ENCODE measurements at places on chromosomes 2 and 18.

DNA sequence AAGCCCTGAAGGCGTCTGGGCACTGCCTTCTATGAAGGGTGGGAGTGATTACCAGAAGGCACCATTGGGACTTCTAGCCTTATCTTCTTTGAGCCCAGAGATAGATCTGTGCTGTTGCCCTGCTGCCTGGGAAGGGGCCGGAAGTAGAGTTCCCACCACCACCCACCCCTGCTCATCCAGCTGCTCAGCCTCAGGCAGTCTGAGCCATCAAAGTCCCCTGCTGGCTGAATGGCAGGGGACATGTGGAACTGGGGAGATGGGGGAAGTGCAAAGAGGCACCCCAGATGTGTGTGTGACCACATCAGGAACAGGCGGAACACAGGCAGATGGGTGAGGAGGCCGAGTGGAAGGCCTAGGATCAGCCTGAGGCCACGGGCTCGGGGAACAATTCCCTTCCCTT, 3.3 kb upstream of the WNT10A start:
- no peak for DNase-seq

DNA sequence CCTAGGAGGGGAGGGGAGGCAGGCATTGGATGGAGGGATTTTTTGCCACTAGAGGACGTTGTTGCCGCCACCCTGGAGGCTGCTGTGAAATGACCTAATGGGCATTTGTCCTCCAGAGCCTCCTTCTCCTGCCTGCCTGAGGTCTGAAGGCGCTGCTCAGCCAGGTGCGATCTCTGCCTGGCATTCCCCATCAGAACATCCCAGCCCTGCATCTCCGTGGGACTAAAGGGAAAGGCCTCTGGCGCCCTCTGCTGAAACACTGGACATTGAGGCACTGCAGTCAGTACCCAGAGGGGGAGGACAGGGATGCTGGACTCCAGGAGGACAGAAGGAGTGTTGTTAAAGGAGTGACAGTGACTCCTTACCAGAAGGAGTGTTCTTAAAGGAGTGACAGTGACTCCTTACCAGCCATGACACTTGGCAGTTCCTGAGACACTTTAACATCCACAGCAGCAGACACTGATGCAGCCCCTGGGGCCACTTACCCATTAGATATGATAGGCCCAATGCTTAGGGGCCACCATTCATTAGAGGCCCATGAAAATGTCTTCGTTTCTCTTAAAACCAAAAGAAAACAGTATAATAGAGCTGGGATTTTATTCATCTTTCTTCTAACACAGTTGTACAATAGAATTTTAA, 17.0 kb downstream of the THNSL2 start:
- no peak for DNase-seq

GRCh38 chr2:241001413-241002274, 3.2 kb downstream of the SNED1 start:
- DNase-seq, result no peak

- DNase-seq, result no peak
These were observed 10.0 kb upstream of the VPS54 start for GRCh38 chr2:64029116-64029665.

GRCh38 chr2:237833546-237833945, 25.9 kb upstream of the RAMP1 start:
- DNase-seq, result no peak

DNA sequence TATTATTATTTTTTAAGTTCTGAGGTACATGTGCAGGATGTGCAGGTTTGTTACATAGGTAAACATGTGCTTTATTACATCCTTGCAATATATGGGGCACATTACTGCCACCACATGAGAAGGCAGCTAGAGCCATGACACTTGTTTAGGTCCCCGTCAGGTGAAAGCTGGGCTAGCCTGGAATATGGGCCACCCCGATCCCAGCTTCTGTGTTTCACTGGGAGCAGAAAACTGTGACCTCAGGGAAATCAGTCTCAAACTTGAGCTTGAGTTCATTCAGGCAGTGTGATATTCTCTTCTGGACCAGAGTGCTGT, 176.9 kb downstream of the PIK3C3 start:
- DNase-seq, result no peak

DNA sequence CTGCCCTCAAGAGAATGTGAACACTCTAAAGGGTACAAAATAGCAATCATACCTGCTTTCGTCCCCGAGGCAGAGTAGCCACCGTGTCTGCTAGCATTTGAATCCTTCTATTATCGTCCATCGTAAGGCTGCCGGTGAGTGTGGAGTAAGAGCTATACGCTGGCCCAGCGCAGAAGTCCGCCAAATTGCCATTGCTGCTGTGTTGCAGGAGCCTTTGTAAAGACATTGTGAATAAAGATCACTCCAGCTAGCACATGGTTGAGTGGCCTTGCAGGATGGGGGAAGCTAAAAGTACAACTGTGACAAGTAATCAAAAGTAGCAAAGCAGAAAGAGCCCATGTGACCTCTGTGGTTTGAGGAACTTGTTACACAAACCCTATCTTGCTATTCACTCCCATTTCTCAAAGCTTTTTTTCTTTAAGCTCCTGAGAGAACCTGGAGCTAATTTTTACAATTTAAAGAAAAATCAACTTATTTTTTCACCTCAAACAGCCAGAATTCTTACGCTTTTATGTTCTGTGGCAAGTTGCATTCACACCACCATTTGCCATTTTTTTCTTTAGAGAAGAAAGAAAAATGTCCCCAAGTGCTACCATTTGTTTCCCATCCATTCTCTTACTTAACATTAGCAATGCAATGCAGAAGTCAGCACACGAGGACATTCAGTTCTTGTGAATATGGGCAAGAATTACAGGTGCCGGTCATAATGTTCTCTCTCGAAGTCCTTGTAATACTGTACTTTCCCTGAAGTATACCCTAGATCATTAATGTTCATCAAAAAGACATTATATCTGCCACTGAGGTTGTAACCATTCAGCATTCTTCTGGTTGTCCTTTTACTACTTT, at the start of gene CYTIP:
Gene CYTIP (minus strand): TSS at position 295 of the 846 bp plus-strand sequence. CDS start 69 bp downstream, at position 226.
- DNase-seq, result no peak

Data from SK-N-MC (cell line).